ENCODE measurements at places on chromosomes 1 and 21.

DNA sequence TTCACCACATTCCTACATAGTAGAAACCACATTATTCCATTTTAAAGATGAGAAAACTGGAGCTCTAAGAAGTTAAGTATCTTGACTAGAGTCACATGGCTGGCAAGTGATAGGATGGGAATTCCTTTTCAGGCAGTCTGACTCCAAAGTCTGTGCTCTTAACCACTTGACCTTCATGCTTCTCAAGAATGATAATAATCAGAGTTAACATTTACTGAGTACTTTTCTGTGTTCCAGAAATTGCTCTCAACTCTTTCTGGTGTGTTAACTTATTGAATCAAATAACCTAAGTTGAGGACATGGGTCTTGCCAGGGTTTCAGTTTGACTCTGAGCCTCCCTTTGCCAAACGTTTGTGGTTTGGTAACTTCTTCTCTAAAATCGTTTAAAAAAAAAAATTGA, 169.4 kb downstream of the RASAL2 start:
- DNase-seq = no peak

DNA sequence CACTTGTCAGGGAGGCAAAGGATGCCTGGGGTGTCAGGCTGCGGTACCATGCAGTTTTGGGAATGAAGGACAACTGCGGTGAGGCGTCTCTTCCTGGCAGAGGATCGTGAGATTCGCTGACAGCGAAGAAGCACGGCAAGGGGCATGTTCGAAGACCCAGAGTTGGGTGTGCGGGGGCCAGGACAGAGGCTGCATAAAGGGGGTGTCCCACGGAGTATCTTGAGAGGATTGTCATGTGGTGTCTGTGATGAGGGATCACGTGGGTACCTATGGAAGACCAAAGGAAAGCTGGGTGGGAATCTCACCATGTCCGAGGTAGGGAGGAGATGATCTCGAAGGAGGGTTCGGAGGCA, 372 bp downstream of the SLC25A44 start:
- no peak for DNase-seq

- DNase-seq = no peak
These were observed 12.8 kb downstream of the WDR3 start for GRCh38 chr1:117942293-117942692.

GRCh38 chr1:226082959-226083301, 20.4 kb downstream of the H3-3A start:
- DNase-seq = no peak

GRCh38 chr1:201396861-201397464, 2.2 kb downstream of the LAD1 start:
- no peak for DNase-seq
